ENCODE measurements at places on chromosomes 12 and 14.

- peak; percentile 78 for DNase-seq
Measured at GRCh38 chr12:106303202-106303820, 778 bp downstream of the TCP11L2 start.

GRCh38 chr12:130825771-130826150 is 13.3 kb downstream of the STX2 start:
- no peak for DNase-seq

GRCh38 chr12:59861635-59862034 is 265.8 kb downstream of the SLC16A7 start:
- DNase-seq, result peak; percentile 10

DNA sequence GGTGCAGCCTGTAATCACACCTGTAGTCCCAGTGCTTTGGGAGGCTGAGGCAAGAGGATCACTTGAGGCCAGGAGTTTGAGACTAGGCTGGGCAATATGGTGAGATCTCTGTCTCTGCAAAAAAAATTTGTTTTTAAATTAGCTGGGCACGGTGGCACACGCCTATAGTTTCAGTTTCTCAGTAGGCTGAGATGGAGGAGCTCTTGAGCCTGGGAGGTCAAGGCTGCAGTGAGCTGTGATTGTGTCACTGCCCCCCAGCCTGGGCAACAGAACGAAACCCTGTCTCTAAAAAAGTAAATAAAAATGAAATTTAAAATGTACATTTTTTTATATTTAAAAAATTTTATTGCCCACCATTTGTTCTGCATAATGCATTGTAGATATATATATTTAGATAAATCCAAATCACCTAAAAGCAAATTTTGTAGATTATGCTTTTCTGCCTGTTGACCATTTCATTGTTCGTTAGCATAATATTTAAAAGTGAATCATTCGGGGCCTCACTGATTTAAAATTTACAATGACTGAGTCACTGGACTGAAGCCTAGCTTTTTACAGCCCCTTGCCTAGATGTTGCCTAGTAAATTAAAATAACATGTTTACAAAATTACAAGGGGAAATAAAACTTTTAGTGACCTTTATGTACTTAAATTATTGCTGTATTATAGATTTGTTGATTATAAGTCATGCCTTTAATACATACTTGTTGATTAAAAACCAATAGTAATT is 87.9 kb downstream of the USP15 start:
- peak; percentile 14 for DNase-seq

Measured in AG10803 (cell line).